ENCODE measurements at places on chromosomes 2 and 18.

- DNase-seq = no peak
Observed at GRCh38 chr2:168466834-168467565, 10.9 kb downstream of the CERS6 start.

DNA sequence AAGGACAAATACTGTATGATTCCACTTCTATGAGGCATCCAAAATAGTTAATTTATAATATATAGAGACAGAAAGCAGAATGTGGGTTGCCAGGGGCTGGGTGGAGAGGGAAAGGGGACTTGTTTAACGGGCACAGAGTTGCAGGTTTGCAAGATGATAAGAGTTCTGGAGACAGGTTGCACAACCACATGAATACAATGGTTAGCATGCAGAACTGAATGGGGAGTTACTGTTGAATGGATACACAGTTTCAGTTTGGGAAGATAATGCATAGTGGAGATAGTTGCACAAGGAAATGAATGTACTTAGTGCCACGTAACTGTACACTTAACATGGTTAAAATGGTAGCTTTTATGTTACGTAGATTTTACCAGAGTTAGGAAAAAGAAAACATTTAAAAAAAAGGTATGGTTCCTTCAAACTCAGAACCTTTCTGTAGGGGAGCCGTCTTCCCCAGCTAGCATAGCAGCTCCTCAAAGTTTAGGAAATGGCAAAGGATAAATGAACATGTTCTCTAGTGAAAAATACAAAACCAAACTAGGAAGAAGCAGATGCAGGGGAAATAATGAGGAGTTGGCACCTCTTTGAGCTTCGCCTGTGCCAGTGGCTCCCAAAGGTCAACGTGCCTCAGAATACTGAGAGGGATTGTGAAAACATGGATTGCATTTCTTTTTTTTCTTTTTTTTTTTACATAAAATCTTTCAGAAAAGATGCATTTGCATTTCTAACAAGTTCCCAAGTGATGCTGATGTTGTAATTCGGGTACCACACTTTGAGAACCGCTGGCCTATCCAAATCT is 95.2 kb downstream of the ZCCHC2 start:
- DNase-seq = no peak

- DNase-seq = no peak
Observed at GRCh38 chr2:9074930-9075329, 71.4 kb upstream of the MBOAT2 start.

- DNase-seq = peak; percentile 30
Observed at GRCh38 chr2:7773362-7774360, 856.4 kb downstream of the RNF144A start.

DNA sequence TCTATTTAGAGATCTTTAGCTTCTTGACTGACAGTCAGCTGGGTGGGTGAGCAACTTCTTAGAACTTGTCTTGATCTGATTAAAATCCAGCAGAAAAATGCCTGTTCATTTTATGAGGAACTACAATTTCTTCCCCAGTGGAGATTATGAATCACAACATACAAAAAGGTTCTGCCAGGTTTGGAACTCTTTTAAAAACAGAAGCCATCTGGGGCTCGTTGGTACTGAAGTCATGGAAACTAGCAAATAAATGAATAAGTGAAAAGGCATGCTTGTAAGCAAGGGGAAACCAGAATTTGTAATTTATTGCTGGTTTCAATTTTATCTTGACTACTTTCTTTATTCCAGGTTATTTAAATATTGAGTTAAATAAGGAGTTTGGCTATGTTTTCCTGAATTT is 767.4 kb downstream of the MBD2 start:
- DNase-seq = no peak

DNA sequence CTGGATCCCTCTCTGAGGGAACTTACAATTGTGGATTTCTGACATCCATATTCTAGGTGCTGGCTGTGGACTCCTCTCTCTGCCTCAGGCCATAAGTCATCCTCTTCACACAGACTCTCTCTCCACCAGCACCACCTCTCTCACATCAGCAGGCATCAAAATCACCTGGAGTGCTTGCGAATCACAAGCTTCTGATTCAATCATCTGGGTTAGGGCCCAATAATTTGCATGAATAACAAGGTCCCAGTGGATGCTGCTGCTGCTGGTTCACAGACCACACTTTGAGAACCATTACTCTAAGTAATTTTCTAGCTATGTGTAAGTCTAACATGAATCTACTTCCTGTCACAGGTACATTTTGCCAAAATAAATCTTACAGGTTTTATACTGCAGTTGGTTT is 214.9 kb downstream of the DSEL start:
- no peak for DNase-seq

DNA sequence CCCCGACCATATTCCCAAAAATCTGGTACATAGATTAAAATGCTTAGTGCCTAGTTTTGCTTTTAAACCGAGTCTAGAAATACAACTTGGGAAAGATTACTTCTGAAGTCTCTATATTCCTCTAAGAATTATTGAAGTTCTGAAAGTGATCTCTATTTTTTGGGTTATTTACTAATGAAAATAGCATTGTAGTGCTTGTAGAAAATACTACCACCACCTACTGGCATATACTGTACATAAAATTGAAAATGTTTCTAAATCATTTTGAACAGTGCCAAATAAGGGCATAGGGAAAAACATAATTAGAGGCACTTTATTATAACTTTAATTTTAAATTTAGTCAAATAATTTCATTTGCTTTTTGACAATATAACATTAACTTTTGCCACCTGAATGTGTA is 1399.6 kb upstream of the ZEB2 start:
- no peak for DNase-seq

DNA sequence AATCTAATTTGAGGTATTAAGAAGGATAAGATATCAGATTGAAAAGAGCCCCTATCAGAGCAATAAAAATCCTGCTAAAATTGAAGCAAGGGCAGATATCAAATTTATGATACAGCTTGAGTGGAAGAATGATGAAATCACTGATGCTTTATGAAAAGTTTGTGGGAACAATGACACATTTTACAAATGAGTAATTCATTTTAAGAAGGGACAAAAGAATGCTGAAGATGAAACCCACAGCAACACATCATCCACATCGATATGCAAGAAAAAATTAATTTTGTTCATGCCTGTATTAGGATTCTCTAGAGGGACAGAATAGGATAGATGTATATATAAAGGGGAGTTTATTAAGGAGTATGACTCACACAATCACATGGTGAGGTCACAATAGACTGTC is 355.6 kb upstream of the GYPC start:
- DNase-seq = no peak

- no peak for DNase-seq
Observed at GRCh38 chr2:220422676-220423075, 795.2 kb downstream of the SLC4A3 start.

GRCh38 chr18:75199327-75199726 is 9.6 kb downstream of the PTGR3 start:
- DNase-seq = no peak

All from CD4-positive, alpha-beta T cell treated with Interferon alpha-2 for 1 hour (primary cell).